Adrenal gland (tissue), 19 donors: ENCODE measurements at places on chromosomes 5 and 9. TPM values are rescaled to one million over a fixed set of nuclear protein-coding genes. Genes with fewer than 3 reads are reported as not detected.
A peak's percentile ranks its signal among the peaks of the same experiment; 100 is the strongest.

- DNase-seq = no peak
- peak overlapping the region; percentile 47 for H3K4me3 ChIP-seq
- no peaks in the 10 kb centered on the region for H3K36me3 ChIP-seq
- no peaks in the 10 kb centered on the region for H3K4me1 ChIP-seq
Observed at GRCh38 chr5:177507596-177508220, 1.9 kb downstream of the DOK3 start.

The ABO gene
- polyA plus RNA-seq = 18.5 TPM

- no peak overlapping the region for H3K27ac ChIP-seq
- no peak overlapping the region for H3K4me3 ChIP-seq
- H3K4me1 ChIP-seq = peaks cover 23% of the 10 kb centered on the region
- H3K27me3 ChIP-seq = peaks cover 15% of the 10 kb centered on the region
- H3K36me3 ChIP-seq = no peaks in the 10 kb centered on the region
Observed at GRCh38 chr9:114156657-114157421, 1.5 kb downstream of the COL27A1 start.

DNA sequence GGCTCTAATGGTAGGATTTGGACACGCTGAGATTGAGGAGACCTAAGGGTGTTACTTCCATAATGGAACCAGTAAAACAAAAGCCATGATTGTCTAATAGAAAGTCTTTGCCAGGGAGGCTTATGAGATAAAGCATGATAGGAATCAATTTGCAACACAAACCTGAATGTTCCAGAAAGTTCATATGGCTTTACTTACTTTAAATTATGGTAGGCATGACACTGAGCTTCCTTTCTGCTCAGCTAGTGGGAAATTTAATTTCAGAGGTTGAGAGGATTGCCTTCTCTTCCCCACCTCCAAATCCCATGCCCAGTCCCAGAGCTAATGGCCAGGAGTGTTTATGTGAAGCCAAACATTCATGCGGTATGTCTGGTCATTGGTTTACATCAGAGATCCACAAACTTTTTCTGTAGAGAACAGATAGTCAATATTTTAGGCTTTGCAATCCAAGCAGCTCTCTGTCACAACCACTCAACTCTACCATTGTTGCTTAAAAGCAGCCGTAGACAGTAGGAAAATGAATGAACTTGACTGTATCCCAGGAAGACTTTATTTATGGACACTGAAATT, 114.5 kb downstream of the UGCG start:
- H3K4me1 ChIP-seq = peaks cover 15% of the 10 kb centered on the region
- no peaks in the 10 kb centered on the region for H3K36me3 ChIP-seq
- DNase-seq = no peak

- H3K4me3 ChIP-seq = no peak overlapping the region
- H3K27me3 ChIP-seq = no peaks in the 10 kb centered on the region
- no peak for DNase-seq
- peaks cover 39% of the 10 kb centered on the region for H3K36me3 ChIP-seq
- no peaks in the 10 kb centered on the region for H3K4me1 ChIP-seq
- no peak overlapping the region for H3K27ac ChIP-seq
Observed at GRCh38 chr9:95478335-95478734, 38.4 kb downstream of the PTCH1 start.

The F2RL1 gene
- polyA plus RNA-seq = 0.95 TPM

GRCh38 chr5:5523066-5523505, 100.6 kb downstream of the ICE1 start:
- H3K36me3 ChIP-seq = no peaks in the 10 kb centered on the region
- no peaks in the 10 kb centered on the region for H3K27me3 ChIP-seq
- peaks cover 9% of the 10 kb centered on the region for H3K4me1 ChIP-seq
- peak; percentile 25 for DNase-seq
- no peak overlapping the region for H3K4me3 ChIP-seq
- H3K27ac ChIP-seq = no peak overlapping the region

- H3K4me3 ChIP-seq = no peak overlapping the region
- DNase-seq = peak; percentile 47
- H3K27ac ChIP-seq = no peak overlapping the region
Observed at GRCh38 chr9:113654605-113655428, 191.3 kb downstream of the RGS3 start.

- H3K4me1 ChIP-seq = no peaks in the 10 kb centered on the region
- no peak overlapping the region for H3K27ac ChIP-seq
- no peak for DNase-seq
- no peaks in the 10 kb centered on the region for H3K36me3 ChIP-seq
Observed at GRCh38 chr9:26243029-26243697, 564.9 kb upstream of the TUSC1 start.

The SERF1A gene
- 5.1 TPM for polyA plus RNA-seq

DNA sequence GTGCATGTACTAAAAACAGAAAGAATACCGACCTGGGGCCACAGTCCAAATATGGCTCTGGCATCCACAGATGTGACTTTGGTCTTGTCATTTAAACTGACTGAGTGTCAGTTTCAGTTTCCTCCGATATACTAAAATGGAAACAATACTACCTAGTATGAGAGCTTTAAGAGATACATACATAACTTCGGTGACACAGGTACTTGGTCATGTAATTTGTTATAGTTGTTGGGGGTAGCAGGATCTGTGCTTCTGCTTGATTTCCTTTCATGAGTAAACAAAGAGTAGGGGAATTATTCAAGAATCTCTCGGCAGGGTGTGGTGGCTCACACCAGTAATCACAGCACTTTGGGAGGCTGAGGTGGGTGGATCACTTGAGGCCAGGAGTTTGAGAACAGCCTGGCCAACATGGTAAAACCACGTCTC, 32.1 kb downstream of the MTMR12 start:
- peak overlapping the region; percentile 1 for H3K27ac ChIP-seq
- H3K4me3 ChIP-seq = no peak overlapping the region
- no peaks in the 10 kb centered on the region for H3K36me3 ChIP-seq
- peaks cover 27% of the 10 kb centered on the region for H3K4me1 ChIP-seq
- DNase-seq = no peak

The TIMD4 gene
- 0.10 TPM for polyA plus RNA-seq

- DNase-seq = peak; percentile 78
- H3K4me1 ChIP-seq = peaks cover 29% of the 10 kb centered on the region
Observed at GRCh38 chr5:151093476-151093889, 12.6 kb upstream of the TNIP1 start.

DNA sequence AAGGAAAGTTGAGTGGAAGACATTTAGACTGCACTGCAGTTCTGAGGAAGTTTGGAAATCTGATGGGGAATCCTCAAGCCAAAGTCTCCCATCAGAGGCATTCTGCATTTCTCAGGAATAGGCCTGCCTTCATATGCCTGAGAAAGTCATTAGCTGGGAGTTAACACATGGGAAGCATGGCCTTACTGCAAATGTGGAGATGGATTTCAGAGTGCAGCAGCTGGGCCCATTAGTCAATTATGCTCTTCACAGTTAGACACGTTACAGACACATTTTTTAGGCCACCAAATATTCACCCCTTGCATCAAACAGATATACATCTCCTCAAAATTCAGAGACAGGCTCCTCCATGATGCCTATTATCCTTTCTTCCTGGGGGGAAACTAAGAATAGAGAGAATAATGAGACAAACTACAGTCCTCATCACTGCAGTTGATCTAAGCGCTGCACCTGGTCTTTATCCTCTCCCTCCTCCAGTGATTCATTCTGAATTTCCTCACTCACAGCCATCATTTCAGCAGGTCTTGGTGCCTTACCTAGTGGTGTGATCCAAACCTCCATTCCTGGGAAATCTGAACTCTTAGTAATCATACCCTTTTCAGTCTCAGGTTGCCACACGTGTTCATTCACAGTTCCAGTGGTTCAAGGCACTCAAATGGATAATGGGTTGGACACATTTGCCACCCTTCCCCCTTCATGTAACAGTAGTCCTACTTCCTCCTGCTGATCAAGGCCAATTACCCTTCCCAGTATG, 47.9 kb upstream of the PPP2CA start:
- H3K27ac ChIP-seq = no peak overlapping the region
- H3K4me1 ChIP-seq = no peaks in the 10 kb centered on the region
- H3K27me3 ChIP-seq = no peaks in the 10 kb centered on the region
- no peaks in the 10 kb centered on the region for H3K36me3 ChIP-seq
- no peak for DNase-seq

DNA sequence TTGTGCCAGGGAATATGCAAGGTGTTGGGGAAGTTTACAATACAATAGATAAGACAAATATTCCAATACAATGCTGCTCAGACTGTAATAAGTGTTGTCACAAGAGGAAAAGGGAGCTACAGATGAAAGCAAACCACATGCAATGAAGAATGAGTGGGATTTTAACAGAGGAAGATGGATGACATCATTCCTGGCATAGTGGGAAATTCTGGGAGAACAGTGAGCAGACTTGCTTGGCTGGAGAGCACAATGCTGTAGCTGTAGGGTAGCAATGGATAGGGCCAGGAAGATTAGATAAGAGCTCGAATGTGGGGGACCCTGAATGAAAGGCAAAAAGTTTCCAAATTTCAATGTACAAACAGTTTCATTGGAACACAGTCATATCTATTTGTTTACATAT, 9.5 kb upstream of the DPYSL3 start:
- no peak overlapping the region for H3K4me3 ChIP-seq
- DNase-seq = no peak
- H3K4me1 ChIP-seq = no peaks in the 10 kb centered on the region

- no peaks in the 10 kb centered on the region for H3K36me3 ChIP-seq
- no peak for DNase-seq
- no peak overlapping the region for H3K4me3 ChIP-seq
- H3K27me3 ChIP-seq = no peaks in the 10 kb centered on the region
Observed at GRCh38 chr5:91499943-91500531, 116.9 kb upstream of the ARRDC3 start.

DNA sequence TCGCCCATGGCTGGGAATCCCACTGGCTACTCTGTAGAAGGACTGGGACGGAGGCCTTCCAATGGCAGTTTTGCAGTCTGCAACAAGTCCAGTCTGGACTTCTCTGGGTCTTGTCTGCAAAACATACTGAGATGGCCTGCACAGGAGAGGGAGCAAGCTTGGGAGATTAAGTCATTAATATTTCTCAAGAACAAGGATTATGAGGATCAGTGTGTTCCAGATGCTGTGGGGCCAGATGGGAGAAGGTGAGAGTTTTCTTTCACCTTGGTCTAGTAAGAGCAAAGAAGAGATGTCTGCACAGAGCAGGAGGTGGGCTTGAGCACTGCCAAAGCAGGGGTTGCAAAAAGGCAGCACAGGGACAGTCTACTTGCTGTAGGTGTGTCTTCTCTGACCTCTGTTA, at the start of gene PDE6A:
Gene PDE6A (minus strand): TSS at position 128 of the 400 bp plus-strand sequence. CDS start 120 bp downstream, at position 8.
- no peak within 1 kb of the TSS for H3K27ac ChIP-seq
- no peaks in the 10 kb centered on the region for H3K4me1 ChIP-seq
- no peaks in the 10 kb centered on the region for H3K36me3 ChIP-seq
- DNase-seq = no peak
- H3K4me3 ChIP-seq = no peak within 1 kb of the TSS

DNA sequence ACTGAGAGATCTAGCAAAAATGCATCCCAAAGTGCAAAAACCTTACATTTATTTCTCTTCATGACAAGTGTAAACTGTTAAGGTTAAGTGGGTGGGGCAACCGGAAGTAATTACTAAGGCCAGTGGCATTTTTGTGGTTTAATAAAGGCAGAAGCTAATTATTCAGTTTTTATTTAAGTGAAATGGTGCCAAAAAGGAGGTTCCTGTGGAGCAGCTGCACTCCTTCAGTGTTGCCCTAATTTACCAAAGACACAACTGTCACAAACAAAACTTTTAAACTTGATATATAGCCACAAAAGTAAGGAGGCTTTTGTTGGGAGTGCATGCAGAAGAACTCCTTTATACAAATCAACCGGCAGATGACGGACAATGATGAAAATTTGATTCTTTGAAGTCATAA, 81.6 kb downstream of the NDUFS4 start:
- no peak for DNase-seq
- H3K27me3 ChIP-seq = no peaks in the 10 kb centered on the region
- no peak overlapping the region for H3K27ac ChIP-seq
- H3K4me3 ChIP-seq = no peak overlapping the region
- no peaks in the 10 kb centered on the region for H3K36me3 ChIP-seq
- peaks cover 20% of the 10 kb centered on the region for H3K4me1 ChIP-seq
